AG10803 (cell line): ENCODE measurements at places on chromosomes 1 and 21.

GRCh38 chr1:41274752-41275545 lies 32.8 kb upstream of the SCMH1 start:
- DNase-seq, result peak; percentile 56

DNA sequence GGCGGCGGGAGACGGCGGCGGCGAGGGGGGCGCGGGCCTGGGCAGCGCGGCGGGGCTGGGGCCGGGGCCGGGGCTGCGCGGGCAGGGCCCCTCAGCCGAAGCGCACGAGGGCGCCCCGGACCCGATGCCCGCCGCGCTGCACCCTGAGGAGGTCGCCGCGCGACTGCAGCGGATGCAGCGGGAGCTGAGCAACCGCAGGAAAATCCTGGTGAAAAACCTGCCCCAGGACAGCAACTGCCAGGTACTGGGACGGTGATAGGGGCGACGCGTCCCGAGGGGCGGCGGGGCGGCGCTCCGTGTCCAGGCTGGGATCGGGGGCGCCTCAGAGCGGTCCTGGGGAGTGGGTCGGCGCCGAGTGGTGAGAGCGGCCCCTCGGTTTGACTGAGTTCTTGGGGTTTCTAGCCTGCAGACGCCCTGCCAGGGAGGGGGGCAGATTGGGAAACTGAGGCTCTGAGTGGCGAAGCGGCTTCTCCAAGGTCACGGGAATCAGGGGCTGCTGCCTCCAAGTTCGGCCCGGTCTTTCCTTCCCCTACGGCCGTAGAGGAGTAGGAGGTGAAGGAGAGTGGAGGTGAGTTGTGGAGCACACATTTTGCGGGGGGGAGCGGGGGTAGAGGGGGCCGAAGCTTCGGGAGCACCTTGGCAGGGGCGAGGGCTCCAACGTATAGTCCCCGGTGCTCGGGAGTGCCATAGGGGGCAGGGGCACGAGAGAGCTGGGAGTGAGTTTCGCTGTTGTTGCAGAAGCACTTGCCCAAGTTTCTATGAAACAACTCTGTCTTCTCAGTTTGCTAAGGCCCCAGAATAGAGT lies 508 bp downstream of the RAVER2 start:
- peak; percentile 40 for DNase-seq

DNA sequence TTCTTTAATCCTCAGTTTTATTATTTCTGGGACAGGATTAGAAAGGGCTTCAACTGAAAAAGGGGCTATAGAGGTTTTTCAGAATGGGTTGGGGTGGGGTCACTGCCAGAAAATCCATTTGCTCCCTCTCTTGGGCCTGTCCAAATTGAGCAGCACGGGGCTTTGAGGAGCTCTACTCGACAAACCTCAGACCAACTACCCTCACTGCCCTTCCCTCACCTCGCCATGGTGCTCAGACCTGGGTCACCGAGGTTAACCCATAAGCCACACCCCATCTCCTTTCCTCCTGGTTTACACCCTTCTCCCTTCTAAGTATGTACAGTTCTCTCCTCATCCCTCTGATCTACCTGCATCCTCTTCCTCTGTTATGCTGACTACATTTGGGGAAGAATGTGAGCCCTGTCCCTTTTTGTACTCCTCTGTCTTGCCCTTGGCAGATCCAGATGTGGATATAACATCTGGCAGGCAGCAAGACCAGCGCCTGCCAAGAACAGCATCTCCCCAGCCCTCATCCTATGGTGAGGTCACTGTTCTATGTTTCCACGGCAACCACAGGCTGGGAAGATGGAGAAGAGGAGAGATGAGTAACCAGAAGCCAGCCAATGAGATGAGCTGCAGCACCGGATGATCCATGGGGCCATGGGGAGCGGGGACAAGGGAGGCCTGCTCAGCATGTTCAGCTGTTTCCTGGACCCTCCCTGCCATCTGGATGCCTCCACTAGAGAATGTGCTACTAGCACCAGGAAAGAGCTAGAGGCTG lies 3.7 kb upstream of the FABP3 start:
- DNase-seq, result peak; percentile 93

DNA sequence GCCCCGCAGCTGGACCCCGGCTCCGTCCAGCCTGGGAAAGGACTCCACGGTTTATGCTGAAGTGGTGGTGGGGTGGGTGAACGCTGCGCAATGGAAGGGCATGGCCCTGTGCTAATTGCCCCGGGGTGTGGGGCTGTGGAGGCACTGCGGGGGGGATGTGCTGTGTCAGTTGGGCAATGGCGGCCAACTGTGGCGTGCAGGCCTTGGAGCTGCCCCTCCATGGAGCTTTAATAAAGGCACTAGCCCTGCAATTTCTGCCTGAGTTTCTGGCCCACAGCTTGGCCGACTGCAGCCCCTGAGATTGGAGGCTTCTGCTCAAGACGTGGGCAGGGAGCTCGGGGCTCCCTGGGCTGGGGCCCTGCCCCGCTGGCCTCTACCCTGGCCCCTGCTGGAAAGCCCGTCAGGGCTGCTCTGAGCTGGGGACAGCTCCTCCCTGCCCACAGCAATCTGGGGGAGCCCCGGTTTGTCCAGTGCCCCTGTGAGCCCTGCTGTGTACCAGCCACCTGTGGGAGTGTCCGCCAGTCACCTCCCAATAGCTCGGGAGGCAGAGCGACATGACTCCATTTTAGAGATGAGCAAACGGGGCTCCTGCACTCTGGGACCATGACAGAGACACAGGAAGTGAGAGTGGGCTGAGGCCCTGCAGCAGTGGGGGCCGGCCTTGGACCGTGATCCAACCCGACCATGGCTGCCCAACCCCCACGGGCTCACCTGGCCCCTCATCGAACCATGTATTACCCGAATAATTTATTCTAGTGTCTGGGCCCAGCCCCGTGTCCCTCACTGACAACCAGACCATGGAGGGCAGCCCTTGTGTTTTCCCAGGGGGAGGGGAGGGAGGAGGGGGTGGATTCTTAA lies 8.7 kb upstream of the TNFRSF14 start:
- DNase-seq, result no peak

- no peak for DNase-seq
Measured at GRCh38 chr1:166172106-166172505, 5.3 kb upstream of the FAM78B start.

DNA sequence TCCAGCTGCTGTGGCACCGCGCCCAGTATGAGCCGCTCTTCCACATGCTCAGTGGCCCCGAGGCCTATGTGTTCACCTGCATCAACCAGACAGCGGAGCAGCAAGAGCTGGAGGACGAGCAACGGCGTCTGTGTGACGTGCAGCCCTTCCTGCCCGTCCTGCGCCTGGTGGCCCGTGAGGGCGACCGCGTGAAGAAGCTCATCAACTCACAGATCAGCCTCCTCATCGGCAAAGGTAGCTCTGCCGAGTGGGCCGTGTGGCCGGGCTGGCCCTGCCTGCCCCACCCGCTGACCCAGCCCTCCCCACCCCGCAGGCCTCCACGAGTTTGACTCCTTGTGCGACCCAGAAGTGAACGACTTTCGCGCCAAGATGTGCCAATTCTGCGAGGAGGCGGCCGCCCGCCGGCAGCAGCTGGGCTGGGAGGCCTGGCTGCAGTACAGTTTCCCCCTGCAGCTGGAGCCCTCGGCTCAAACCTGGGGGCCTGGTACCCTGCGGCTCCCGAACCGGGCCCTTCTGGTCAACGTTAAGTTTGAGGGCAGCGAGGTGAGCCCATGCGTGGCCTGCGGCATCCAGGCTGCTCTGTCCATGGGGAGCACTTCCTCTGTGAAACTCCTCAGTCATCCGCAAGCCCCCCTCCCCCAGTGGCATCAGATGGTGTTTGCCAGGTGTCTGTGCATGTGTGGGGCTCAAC lies 64.2 kb downstream of the PIK3CD start:
- no peak for DNase-seq

DNA sequence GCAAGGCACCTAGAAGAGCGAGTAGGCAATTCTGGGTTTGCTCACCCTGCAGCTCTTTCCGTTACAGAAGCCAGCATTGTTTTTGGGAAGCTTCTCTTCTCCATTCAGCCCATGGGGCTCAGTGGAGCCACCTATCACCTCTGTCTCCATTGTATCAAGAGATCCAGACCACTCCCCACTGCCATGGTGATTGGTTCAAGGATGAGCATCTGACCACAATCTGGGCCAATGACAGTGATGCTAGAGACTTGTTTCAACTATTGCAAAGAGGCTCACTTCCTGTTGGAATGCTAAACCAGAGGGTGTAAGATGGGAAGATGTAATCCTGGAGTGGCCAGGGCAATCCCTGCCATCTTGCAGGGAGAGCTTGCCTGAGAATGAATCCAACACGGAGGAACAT lies 6.6 kb downstream of the SPATA21 start:
- no peak for DNase-seq

DNA sequence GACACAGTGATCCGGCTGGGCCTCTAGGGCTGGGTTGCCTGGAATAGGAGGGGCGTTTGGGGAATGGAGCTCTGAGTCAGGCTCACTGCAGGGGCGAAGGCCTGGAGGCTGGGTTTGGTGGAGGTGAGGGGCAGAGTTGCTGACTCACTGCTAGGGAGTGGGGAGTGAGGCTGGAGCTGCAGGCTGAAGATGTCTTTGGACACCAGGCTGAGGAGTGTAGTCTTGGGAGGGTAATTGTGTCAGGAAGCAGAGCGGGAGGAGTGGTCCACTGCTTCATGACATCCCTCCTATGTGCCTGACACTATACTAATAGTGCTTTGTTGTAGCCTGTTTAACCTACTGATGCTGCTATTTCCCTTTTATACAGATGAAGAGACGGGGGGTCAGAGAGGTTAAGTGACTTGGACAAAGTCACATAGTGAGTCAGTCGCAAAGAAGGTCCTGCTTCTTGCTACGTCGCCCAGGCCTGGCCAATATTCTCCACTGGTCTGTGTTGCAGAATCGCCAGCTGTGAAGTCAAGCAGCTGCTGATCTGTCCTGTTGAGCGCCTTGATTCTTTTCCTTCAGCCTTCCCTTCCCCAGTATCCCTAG lies 13.6 kb downstream of the ACTL8 start:
- DNase-seq, result peak; percentile 60

- no peak for DNase-seq
Measured at GRCh38 chr1:152038871-152039270, 2.1 kb upstream of the S100A11 start.

- peak; percentile 36 for DNase-seq
Measured at GRCh38 chr1:22611530-22611947, 24.9 kb upstream of the C1QA start.
